ENCODE measurements at places on chromosomes 1 and 21.

DNA sequence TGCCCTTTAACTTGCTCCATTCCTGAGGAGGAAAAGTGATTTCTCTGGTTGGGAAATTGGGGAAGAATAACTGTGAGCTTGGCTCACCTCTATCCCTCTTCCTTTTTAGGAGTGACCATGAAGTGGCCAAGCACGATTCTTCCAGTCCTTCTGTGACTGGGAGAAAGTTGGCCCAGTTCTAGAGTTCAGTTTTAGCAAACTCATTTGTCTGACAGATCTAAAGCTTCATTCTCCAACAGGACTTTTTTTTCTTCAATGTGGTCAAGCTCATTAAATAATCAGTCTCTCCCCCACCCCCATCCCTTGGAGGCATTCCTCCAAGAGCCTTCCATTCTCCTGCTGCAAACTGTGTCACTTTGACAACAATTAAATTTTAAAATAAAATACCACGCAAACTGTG, 6.4 kb upstream of the AGL start:
- no peak for DNase-seq

DNA sequence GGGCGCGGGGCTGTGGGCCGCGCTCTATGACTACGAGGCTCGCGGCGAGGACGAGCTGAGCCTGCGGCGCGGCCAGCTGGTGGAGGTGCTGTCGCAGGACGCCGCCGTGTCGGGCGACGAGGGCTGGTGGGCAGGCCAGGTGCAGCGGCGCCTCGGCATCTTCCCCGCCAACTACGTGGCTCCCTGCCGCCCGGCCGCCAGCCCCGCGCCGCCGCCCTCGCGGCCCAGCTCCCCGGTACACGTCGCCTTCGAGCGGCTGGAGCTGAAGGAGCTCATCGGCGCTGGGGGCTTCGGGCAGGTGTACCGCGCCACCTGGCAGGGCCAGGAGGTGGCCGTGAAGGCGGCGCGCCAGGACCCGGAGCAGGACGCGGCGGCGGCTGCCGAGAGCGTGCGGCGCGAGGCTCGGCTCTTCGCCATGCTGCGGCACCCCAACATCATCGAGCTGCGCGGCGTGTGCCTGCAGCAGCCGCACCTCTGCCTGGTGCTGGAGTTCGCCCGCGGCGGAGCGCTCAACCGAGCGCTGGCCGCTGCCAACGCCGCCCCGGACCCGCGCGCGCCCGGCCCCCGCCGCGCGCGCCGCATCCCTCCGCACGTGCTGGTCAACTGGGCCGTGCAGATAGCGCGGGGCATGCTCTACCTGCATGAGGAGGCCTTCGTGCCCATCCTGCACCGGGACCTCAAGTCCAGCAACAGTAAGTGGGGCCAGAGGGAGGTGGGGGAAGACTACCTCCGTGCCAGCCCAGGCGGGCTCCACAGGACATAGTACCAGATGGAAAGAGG, 808 bp downstream of the MAP3K21 start:
- DNase-seq: peak; percentile 11

GRCh38 chr21:41229509-41230248, 61.7 kb downstream of the BACE2 start:
- DNase-seq: no peak

DNA sequence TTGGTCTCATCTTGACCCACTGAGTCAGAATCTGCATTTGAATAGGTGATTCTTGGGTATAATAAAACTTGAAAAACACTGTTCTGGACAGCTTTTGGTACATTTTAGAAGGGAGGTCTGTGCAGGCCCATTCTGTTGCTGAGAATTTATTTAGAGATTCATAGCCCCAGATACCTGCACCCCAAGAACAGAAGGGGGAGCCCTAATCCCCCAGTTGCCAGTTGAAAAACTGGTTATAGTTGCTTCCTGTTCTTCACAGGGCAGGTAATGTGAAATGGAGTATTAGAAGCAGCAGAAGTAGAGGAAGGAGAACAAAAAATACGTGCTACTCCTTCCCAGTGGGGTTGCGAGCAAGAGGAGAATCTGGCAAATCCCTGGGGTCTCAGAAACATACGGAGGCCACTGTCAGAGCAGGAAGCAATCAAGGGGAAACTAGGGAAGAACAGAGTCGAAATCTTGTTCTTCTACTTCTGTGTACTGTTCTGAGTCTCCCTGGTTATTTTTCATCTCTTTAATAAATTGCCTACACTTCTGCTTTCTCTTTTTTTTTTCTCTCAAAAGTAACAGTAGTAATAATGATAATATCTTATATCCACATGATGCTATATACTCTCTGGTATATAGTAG, 4.6 kb upstream of the CLCA2 start:
- no peak for DNase-seq

- DNase-seq: no peak
Measured at GRCh38 chr1:223460566-223461189, 67.5 kb downstream of the CCDC185 start.

GRCh38 chr21:17947531-17947930, 128.4 kb upstream of the C21orf91 start:
- no peak for DNase-seq

- DNase-seq: no peak
Measured at GRCh38 chr1:1183221-1183747, 9.6 kb downstream of the TTLL10 start.

- DNase-seq: no peak
Measured at GRCh38 chr1:53281133-53281532, 42.8 kb upstream of the MAGOH start.

- no peak for DNase-seq
Measured at GRCh38 chr1:47870946-47871676, 126.1 kb downstream of the TRABD2B start.

GRCh38 chr1:15610167-15610566, 7.1 kb upstream of the DDI2 start:
- DNase-seq: no peak

GRCh38 chr1:101165532-101165931, 71.3 kb upstream of the S1PR1 start:
- DNase-seq: no peak

- no peak for DNase-seq
Measured at GRCh38 chr1:221302357-221302756, 423.1 kb downstream of the HLX start.

- no peak for DNase-seq
Measured at GRCh38 chr21:34217263-34217662, 143.9 kb downstream of the MRPS6 start.

DNA sequence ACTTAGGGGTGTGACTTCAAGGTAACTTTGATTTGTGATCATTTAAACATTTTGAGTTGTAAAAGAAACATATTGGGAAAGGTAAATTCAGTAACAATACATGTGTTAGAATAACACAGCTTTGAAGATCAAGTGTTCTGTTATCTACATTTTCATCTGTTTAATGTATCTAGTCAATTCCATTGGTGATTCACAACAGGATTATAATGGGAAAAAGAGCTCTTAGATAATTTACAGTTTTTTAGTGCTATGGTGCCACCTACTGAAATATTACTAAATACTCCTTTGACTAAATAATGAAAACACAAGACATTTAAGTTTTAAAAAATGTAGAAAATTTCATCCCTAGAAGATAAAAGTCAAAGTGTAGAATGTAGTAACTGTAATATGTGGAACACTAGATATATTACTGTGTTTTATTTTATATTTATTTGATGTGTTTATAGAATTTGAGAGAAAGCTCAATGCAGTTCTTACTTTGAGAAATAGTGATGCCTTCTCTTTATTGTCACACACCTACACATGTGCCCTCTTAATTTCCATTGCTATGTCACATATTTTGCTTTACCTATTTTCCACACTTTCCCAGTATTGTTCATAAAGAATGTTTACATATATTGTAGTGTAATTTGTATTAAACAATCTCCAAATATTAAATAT, 47.4 kb downstream of the PTPRC start:
- DNase-seq: no peak

DNA sequence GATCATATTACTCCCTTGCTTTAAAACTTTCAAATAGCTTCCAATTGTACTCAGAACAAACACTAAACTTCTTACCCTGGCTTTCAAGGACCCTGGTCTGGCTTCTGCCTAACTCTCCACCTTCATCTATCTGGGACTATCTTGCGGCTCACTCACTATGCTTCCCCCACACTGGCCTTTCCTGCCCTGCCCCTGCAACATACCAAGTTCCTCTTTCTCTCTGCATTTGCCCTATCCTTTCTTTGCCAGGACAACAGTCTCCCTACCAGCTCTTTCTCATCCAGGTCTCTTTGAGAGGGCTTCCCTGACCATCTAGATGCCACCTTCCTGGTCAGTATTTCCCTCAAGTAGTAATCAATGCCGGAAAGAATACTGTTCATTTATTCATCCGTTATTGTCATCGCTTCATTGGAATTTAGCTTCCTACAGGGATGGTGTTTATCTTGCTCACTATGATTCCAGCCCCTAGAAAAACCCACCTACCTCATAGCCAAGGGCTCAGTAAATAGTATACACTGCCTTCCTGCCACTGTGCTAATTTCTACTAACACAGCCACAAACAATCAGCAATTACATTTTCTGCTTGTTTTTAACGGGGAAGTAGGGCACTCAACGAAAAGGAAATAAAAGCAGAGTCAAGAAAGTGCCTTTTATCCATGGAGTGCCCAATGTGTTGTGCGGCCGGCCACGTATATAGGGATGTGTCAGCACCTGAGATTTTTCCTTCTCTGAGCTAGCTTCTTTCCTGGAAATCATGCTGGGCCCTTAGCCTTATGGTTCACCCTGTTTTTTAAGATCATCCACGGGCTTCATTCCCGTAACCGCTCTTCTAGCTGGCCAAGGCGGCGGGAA, 521 bp upstream of the CDC7 start:
- DNase-seq: no peak

DNA sequence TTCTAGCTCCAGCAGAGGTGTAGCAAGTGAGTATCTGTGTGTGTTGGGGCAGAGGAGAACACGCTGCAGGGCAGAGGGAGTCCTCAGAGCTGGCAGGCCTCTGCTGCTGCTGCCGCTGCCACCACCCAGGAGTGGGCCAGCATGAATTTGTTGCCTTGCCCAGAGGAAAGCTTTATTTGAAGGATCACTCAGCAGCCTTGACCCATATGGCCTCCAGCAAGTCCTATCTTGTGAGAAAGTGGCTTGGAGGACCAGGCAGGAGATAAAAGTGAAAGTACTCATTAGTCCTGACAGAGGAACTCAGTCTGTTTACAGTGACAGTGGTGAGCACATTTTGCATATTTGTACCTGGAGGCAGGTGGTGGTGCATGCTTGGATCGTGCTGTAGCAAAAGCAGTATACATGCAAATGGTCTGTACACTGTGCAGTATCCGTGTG, 3.1 kb downstream of the TRAF5 start:
- no peak for DNase-seq

DNA sequence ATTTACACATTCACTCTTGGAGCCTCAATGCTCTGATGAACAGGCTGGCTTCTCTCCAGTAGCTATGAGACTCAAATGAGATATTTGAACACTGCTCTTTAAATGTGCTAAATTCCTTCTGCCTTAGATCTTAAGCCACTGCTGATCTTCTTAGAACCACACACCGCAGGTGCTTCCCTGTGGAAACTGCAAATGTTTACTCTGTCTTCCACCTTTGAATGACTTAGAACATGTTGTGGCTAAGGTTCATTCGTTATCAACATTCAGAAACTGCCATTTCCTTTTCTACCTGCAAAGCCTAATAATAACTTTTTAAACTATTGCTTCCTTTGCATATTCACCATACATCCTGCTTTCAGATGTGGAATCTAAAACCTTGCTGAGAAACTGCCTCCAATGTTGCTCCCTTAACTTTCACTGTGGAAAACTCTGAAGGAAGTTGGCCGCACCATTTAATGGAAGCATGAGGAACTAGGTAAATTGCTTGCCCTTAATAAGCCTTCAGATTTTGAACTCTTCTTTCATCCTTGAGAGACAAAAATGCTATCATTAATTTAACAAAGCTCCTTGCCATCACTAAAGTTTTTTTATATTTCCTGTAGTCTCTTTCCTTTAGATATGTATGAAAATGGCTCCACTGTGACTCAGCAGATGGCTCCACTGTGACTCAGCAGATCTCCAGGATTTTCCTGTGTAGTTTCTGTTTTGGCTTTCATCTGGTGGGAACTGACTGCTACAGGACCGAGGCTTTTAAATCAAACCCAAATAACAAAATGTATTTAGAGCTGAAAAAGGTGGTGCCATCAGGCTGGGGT, 143.8 kb downstream of the TNFSF18 start:
- no peak for DNase-seq

- DNase-seq: no peak
Measured at GRCh38 chr1:151590961-151591360, 20.9 kb upstream of the SNX27 start.

GRCh38 chr1:110242731-110243130, 32.6 kb downstream of the KCNC4 start:
- DNase-seq: no peak

- DNase-seq: no peak
Measured at GRCh38 chr1:69587391-69587790, 19.7 kb downstream of the LRRC7 start.

DNA sequence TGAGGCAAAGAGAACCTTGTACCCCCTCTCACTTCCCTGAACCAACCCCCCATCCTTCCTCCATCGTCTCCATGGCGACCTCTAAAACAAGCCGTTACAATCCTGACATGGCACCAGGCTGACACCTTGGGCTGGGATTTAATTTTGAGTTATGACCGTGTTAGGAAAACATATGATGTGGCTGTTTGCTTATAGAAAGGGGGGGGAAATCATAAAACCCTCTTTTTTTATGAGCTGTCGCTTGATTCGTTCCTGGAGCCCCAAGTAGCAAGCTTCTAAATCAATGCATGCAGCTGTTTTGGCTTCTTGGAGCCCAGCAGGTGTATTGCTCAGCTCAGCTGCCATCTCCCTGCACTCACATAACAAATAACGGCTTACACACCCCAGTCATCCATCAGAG, 301.2 kb upstream of the SPAG17 start:
- no peak for DNase-seq

DNA sequence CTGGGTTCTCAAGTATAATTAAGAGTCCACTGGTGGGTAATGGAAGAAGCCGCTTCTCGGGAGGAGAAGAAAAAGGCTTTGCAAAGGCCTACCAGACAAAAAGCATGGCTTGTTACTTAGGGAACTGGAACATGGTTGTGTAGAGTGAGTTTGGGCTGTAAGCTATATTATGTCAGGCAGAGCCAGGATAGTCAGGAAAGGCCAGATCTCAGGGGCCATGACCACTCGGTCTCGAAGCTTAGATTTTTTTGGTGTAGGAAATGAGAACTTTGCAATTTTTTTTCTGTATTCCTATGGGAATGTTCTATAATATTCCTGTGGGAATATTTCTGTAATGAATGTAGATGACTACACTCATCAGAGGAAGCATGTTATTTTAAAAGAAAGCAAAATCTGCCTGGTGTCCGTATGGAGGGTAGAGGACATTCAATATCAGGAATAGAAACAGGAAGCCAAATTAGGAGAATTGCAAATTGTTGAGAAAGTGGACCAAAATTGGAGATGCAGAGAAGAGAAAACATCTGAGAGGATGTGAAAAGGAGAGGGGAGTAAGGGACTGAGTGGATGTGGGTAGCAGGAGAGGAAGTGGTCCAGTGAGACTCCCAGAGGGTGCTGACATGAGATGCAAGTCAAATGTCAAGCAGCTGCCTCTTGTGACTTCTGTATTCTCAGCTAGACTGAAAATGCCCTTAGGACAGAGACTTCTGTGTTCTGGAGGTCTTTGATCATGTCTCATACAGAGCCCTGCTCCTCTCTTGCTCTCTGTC, 45.2 kb upstream of the HAO2 start:
- DNase-seq: no peak

- no peak for DNase-seq
Measured at GRCh38 chr1:236862615-236863211, 67.6 kb downstream of the MTR start.
